ENCODE measurements at places on chromosomes 4 and X. TPM values are rescaled to one million over a fixed set of nuclear protein-coding genes. Genes with fewer than 3 reads are reported as not detected.

The TADA2B gene
- total RNA-seq = 35.5 TPM

The PAGE2 gene
- not detected for total RNA-seq

DNA sequence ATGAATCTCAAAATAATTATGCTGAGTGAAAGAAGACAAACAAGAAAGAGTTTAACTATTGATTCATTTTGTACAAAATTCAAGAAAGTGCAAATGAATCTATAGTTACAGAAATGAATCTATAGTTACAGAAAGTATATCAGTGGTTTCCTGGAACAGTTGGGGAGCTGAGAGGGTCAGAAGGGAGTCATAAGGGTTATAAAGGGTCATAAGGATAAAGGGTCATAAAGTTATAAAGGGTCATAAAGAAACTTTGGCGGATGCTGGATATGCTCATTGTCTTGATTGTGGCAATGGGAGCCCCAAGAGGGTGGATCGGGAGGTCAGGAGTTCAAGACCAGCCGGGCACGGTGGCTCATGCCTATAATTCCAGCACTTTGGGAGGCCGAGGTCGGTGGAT, 26.0 kb upstream of the INTS6L start:
- no peak for DNase-seq

GRCh38 chrX:29143756-29144155, 556.5 kb downstream of the IL1RAPL1 start:
- DNase-seq = no peak

DNA sequence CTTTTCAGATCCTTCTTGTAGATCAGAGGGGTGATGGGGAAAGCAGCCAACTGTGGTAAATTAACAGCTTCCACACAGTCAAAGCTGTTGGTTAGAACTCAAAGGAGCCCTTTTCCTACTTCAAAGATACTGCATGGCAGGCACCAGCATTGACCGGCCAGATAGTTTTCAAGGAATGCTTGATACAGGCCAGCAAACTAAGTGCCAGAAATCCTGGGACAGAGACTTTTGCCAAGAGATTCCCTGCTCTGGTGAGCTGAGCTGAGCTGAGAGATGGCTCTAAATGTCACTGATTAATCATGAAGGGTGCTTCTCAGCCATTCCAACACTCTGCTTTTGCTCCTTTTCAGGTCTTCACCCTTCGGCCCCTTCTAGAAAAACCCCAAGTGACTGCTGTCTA, 131.6 kb upstream of the MED14 start:
- DNase-seq = no peak

- DNase-seq = no peak
These were observed 78.7 kb upstream of the MSX1 start for GRCh38 chr4:4780729-4781244.

GRCh38 chr4:144967161-144967560, 130.8 kb downstream of the ANAPC10 start:
- DNase-seq = no peak

- DNase-seq = no peak
These were observed 357.2 kb upstream of the FAM241A start for GRCh38 chr4:111788099-111788498.

DNA sequence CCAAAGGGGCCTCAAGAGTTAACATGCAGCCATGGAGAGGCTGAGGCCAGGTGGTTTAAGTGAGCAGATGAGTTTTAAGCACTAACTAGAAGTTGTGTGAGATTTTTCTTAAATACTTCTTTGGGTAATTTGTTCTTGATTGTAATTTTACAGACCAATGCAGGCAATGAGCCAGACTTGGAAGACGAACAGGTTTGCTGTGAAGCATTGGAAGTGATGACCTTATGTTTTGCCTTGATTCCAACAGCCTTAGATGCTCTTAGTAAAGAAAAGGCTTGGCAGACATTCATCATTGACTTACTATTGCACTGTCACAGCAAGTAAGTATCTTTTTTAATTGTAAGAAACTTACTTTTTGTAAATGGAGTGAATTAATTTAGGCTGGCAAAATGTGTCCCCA, 103.9 kb downstream of the USP9X start:
- no peak for DNase-seq

DNA sequence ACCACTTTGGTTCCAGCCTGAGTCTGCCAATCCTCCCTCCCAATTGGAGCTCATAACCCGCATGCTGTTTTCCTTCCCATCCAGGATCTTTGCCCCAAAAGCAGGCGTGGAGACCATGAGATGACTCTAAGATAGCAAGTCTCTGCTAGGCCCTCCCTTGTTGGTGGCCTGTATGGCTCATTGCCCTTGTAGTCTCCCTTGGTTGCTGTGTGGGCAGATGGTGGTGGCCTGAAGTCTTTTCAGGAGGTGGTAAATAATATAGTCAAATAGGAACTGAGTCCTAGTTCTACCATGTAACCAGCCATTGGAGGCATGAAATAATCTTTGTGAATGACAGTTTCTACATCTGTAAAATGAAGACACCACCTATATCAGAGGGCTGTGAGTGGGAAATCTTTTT, 1.2 kb downstream of the ATP6AP1 start:
- no peak for DNase-seq

DNA sequence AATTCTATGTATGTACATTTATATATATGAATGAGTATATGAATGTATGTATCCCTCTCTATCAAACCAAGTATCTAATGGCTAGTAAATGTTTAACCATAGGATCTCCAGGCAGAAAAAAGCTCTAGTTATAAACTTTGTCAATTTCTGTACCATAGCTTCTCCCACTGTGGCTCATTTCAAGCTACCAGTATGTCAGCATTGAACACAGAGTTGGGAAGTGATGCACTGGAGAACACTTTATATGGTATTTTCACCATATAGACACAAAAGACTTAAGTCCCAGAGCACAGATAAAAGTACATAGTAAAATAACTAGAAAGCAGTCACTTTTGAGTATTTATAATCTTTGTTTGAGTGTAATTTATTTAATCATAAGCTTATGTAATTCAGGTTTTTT, 53.9 kb upstream of the ATP8A1 start:
- DNase-seq = no peak

- DNase-seq = no peak
These were observed 50.4 kb downstream of the SHROOM3 start for GRCh38 chr4:76485450-76485849.

The ABHD18 gene
- 10.0 TPM for total RNA-seq

DNA sequence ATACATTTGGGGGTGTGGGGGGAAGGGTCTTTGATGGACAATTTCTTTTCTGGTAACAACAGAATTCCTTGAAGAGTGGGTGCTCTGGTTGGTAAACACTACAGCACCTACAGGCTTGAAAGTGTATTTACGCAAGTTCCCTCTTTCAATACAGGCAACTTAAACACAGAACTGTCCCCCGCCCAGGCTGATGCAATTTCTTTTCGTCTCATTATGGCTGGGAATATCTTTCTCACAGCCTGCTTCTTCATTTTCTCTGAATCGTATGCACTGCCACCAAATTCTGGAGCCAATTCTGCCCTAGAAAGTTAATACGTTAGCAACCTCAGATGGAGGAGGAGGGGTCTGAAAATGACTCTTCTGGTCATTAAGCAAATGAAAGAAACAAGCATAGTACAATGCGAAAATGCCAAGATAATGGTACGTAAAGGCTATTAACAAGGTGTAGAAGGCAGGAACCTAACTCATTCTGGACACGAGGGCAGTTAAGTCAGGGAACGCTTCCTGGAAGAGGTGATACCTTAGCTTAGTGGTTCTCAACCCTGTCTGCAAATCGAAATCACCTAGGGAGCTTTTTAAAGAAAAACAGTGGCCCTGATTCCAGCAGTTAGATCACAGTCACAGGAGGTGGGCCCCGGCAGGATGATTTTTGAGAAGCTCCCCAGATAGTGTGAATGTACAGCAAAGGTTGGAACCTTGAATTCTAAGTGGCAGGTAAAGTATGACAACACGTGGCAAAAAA, 1.0 kb downstream of the AGA start:
- DNase-seq = no peak

DNA sequence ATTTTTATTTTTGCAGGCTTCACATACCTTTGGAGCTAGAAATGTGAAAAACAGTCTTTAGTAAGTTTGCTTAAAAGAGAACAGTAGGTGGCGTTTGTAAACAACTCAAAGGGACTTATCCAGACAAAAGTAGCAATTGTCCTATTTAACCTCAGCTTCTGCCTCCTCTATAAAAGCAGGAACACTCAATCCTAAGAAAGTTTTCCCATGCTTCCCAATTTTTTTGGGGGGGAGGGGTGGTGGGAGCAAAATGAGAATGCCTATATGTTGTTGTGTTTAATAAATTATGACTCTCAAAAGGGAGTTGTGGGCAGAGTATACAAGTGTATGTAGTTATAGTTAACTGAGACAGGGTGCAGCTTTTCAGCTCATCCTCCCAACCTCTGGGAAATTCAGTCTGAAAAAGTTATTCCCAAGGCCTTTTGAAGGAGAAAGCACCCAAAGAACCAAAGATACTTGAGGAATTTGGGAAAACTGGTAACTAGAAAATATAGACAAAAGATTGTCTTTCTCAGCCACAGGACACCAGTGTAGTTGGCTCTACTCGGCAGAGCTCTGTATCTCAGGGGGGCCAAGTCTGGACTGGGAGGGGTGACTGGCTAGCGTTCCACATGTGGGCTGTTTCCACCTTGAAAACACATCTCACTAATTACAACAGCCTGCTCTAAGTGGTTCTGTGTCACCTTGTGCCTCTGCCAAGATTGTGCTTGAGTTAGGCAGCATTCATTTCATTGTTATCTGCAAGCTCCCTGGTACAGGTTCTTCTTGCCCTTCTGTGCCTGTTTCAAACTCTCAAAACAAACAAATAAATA, 2.8 kb downstream of the SFRP2 start:
- no peak for DNase-seq

DNA sequence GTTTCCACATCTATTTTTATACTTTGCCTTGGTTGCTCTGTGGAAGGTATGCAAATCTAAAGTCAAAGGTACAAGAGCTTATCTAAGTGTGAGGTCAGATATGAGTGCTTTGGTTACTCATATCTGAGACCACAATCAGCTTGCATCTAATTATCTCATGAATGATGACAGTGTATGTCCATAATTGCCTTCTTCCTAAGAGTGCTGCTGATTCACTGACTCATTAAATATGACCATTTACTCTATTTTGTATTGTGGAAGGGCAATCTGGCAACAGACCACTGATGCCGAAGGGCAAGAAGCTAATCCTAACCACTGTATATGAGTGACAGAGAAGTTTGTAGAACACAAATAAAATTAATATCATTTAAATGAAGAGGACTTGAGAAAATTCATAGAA, 1190.2 kb upstream of the AGA start:
- no peak for DNase-seq

DNA sequence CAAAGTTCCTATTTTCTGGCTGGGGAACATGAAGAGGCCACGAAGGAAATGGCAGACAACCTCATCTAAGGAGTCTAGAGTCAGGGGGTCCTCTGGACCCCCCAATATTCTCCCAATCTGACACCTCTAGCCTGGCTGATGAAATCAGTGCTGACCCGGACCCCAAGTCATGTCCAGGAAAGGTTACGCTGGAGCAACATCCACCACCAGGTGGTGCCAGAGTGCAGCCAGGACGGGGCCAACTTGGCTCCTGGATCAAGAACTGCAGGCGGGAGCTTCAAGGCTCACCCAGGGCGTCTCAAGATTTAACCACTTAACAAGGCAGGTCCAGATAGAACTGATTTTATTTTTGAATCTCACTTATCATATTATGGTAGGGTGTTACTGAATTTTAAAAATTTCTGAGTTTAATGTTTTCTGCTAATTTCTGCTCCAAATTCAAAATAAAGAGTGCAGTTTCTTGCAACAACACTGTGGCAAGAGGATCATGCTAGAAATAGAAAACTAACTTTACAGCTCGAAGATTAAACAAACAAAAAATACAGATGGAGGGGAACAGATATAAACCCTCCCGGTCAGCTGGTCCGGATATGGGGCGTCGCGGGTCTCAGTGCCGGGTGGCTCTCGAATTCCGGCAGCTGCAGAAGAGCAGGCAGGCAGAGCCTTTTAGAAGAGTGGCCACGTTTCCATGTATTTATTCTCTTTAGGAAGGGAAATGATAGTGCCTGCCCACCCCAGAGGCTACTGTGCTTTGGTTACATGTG, 135.5 kb downstream of the AFAP1 start:
- DNase-seq = peak; percentile 89

Data from Right ventricle myocardium superior (tissue), 1 donor.